ENCODE measurements at places on chromosomes 2 and 18. TPM values are rescaled to one million over a fixed set of nuclear protein-coding genes. Genes with fewer than 3 reads are reported as not detected.

ST6GAL2 gene
- not detected for total RNA-seq

INO80B gene
- total RNA-seq: 68.4 TPM

SIX3 gene
- not detected for total RNA-seq

CIB4 gene
- total RNA-seq: not detected

PCARE gene
- not detected for total RNA-seq

SNED1 gene
- 46.2 TPM for total RNA-seq

AOX1 gene
- not detected for total RNA-seq

ESPNL gene
- 0.25 TPM for total RNA-seq

NHEJ1 gene
- total RNA-seq: 18.2 TPM

MTCL1 gene
- 0.43 TPM for total RNA-seq

CTLA4 gene
- total RNA-seq: 56.2 TPM

ERBB4 gene
- total RNA-seq: not detected

EVX2 gene
- total RNA-seq: not detected

DPP10 gene
- total RNA-seq: not detected

GRCh38 chr2:200165687-200166086 is 140.8 kb upstream of the SPATS2L start:
- no peak for DNase-seq

DNA sequence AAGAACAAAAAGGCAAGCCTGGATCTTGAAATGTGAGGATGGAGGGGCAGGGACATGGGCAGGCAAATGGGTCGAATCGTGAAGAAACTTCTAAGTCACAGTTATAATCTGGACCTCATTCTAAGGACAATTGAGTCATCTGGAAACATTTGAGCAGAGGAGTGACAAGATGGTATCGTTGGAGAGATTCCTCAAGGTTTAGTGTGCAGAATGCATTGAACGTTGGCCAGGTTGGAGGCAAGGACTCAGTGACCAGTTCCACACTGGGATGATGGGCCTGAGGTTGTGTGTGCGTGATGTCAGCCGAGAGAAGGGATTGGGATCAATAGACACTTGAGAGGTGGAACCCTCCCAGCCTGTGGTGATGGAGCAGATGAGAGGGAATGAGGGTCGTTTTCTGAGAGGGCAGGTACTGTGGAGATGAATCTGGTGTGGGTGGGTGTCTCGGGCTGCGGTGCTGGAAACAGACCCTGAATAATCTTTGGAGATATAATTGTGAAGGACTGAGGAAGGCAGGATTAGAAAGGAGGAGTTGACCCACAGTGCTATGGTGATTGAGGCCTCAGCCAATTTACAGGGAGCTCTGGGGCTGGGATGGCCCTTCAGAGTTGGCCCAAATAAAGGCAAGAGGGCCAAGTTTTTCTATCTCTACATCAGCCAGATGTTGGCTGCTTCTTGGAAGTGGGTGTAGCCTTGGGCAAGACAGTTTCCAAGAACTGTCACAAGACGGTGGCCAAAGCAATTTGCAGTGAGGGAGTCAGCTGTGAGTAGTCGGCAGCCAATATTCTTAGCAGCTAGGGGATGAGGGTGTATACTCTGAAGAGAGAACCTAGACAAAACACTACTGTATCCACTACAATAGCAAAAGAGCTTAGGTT is 5.8 kb upstream of the ZNF532 start:
- no peak for DNase-seq

- no peak for DNase-seq
These were observed 471.0 kb upstream of the CDH7 start for GRCh38 chr18:65279668-65280305.

- no peak for DNase-seq
These were observed 62.0 kb upstream of the ATL2 start for GRCh38 chr2:38438883-38439612.

- no peak for DNase-seq
These were observed 603.8 kb downstream of the PLCL1 start for GRCh38 chr2:198408171-198408570.

- no peak for DNase-seq
These were observed 5.4 kb upstream of the BOD1L2 start for GRCh38 chr18:57141208-57142129.

- DNase-seq: peak; percentile 78
These were observed 784 bp downstream of the ROCK1 start for GRCh38 chr18:21110713-21111345.

DNA sequence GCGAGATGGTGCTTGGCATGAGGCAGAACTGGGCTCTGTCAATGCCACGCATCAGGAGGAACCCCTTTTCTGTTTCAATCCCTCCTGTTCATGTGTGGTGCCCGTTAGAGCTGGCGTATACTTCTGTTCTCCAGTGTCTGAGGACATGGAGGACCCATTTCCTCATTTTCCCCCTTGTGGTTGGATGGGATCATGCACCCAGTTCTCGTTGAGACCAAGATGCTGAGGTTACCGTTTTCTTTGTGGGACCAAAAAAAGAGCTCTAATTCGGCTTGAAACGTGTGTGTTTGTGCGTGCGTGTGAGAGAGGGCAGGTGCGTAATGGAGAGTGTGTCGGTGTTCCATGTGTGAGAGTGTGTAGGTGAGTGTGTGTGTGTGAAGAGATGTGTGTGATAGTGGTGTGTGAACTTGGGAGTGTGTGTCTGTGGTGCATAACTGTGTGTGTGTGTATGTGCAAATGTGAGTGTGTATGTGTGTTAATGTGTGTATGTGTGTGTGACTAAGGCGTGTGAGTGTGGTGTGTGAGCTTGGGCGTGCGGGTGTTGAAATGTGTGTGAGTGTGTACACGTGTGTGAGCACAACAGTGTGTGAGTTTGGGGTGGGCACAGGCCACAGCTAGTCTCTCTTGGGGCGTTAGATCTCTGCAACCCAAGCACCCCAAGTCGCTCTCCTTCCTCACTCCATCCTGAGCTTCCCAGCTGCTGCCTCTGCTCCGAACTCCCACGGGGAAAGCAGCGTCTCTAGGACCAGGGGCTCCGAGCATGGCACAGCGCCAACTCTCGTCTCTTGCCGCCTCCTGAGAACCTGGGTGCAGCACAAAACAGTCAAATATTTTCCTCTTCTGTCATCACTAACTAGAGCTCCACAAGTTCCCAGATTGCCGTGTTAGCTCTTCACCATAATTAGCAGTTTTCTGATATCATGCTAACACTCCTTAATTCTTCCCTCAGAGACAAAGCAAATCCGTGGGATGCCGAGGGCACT is 75.8 kb downstream of the LONRF2 start:
- DNase-seq: peak; percentile 24

- DNase-seq: no peak
These were observed 649.3 kb upstream of the SOX11 start for GRCh38 chr2:5042666-5043440.

DNA sequence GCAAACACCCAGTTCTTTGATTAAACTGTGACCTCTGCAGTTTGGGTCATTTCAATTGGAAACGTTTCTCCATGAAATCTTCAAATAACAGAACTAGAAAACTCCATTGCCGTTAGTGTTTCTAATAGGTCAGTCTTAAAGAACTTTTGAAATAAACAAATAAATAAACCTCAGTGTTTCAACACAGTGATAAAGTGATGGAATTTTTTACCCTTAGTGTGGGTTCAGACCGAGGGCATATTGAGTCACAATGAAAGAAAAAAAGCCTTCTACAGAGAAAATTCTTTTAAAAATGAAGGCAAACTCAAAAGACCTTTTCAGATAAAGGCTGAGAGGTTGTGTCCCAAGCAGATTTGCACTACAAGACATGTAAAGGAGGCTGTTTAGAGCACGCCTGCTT is 149.6 kb downstream of the NCKAP5 start:
- no peak for DNase-seq

DNA sequence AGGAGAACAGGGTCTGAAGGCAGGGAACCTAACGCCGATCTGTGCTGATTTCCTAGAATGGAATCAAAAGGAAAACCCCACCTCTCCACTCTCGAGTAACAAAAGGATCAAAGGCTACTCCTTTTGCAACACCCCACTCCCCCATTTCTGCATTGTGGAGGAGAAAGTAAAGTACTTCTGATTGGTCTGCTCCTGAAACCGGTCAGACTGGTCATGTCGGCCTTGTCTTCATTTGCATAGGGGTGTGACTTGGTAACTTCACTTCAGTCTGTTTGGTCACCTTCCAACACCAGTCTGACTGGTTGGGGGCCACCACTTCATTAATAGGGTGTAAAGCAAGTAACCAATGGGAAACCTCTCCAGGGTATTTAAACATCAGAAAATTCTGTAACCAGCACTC is 771.9 kb downstream of the ERBB4 start:
- no peak for DNase-seq

GRCh38 chr2:37224063-37224462 is 7.3 kb downstream of the CEBPZ start:
- no peak for DNase-seq

DNA sequence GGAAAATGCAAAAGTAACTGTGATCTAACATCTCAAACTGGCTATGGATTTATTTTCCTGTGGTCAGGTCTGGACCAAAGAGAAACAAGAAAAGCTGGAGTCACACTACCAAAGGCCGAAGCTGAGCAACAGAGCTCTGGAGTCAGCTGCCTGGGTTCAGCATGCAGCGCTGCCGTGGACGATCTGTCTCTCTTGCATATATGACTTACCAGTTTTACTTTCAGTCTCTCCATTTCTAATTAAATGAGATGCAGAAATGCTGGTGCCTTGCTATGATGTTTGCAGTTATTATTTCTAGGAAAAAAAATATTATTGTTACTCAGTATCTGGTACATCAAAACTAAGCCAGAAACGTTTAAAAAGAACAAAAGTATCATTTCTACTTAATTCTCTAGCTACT is 813.2 kb downstream of the RNF144A start:
- no peak for DNase-seq

DNA sequence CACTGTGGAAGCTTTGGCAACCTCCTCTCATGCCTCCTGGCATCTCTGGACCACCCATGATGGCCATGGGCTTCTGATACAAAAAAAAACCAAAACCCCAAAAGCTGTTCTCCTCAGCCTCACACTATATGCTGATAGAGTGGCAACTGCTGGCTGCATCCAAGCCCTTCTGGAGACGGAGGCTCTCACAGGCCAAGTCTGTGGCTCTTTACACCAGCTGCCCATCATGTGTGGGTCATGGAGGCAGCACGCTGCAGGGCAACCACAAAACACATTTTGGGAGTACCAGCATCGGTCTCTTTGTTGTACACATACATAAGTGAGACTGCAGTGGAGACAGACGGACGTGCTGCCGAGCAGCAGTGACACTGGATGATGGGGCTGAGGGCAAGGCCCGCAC is 45.3 kb downstream of the SP110 start:
- DNase-seq: no peak

DNA sequence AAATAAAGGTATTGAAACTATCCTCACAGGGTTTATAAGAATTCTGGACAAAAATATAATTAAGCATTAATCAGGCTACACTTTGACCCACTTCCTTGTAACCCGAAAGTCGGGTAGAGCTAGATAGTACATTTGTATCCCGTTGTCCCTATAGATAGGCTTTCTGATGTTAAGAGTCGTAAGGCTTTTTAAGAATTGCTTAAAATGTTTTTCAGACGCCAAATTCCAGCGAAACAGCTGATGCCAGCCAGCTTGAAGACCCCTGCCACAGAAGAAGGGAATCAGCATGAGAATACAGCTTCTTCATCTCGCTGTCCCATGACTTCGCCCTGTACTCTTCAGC is 962 bp upstream of the GPR155 start:
- DNase-seq: no peak

DNA sequence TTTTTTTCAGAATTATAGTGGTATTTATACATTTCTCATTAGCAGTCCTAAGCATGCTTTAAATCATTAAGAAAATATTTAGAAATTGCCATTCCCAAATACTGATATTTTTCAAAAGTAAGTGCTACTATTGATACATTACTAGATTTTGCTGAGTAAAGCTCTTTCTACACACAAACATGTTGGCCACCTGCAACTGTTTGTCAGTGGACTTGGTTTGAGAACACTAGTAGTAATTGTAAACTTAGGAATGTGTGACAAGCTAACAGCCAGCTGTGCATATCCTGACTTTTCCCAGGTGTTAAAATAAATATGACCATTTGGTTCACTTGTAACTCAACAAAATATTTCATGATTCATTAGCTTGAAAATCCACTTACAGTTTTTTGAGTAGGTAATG is 103.1 kb downstream of the MSTN start:
- no peak for DNase-seq

GRCh38 chr18:34709104-34709503 is 994 bp upstream of the DTNA start:
- no peak for DNase-seq

DNA sequence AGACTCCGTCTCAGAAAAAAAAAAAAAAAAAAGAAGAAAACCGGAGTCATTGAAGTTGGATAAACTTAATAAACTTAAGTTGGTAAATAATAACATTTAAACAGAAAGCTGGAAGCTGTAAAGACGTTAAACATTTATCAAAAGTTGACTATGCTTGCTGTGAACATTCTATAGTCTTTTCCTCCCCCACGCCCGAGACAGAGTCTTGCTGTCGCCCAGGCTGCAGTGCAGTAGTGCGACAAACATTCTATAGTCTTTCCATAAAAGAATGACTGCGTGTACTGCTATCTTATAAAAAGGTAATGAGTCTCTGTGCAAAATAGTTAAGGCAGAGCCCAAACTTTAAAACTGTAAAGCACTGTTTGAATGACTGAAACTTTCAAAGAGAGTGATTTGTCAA is 45.2 kb downstream of the PPP4R1 start:
- DNase-seq: no peak

DNA sequence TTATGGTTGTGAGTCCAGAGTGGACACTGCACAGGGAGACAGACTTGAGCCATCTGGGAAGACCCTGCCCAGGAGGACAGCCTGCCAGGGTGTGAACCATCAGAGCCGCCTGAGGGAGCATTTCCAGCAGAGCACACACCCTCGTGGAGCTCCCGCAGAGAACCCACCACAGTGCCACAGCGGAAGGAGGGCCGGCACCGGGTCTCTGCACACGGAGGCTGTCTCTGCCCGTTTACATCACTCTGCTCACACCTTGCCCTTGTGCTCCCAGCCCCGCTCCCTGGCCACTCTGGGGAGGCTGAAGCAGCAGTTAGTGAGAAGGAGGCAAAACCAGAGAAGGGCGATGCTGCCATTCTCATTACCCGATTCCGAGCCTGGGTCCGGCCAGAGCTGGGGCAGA is 161.9 kb downstream of the KLHL29 start:
- no peak for DNase-seq

- no peak for DNase-seq
These were observed 29.2 kb downstream of the GALNT1 start for GRCh38 chr18:35610724-35611123.

DNA sequence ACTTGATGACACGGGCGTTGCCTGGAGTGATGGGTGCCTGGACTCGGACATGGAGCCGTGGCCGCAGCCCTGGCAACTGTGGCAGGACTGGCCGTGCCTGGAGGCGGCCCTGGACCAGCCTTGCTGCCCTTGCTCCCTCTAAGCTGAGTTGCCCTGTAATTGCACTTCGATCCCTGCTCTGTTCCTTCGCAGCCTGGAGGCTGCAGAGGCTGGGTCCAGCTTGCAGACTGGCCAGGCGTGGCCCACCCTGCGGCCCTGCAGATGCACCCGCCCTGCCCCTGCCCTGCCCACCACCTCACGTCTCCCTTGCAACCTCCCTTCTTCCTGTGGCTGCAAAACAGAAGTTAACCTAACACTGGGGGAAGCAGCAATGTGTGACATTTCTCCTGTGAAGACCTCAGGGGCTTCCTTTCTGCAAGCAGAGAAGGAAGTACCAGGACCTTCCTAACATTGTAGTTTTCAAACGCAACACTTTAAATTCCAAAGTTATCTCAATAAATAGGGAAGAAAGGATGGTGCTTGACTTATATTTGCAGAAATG is 174.6 kb upstream of the TPO start:
- DNase-seq: no peak
